Muscle of arm (tissue), 14 donors: ENCODE measurements at places on chromosomes 16 and 17.

- DNase-seq, result no peak
These were observed 58.0 kb downstream of the NUP88 start for GRCh38 chr17:5361426-5361825.

DNA sequence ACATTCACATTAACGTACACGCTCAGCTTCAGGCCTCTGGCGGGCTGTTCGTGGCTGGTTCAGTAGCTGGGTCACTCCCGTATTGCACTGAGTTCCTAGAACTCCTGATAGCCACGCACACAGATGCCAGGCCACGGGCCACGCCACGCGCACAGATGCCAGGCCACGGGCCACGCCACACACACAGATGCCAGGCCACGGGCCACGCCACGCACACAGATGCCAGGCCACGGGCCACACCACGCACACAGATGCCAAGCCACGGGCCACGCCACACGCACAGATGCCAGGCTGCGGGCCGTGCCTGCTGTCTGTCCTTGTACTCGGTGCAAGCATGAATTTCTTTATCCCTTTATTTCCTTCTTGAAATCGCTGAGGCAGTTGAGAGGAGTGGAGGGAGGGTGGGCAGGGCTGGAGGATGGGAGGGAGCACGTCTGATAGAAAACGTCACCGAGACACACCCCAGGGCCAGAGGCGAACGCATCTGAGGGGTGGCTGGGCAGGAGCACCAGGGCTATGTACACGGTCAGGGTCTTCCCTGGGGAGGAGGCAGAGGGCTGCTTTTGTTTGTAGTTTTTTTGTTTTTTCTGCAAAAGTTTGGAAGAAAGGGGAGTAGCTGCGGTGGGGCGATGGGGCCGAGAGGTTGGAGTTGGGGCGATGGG lies 8.6 kb upstream of the PABPN1L start:
- no peak for DNase-seq

DNA sequence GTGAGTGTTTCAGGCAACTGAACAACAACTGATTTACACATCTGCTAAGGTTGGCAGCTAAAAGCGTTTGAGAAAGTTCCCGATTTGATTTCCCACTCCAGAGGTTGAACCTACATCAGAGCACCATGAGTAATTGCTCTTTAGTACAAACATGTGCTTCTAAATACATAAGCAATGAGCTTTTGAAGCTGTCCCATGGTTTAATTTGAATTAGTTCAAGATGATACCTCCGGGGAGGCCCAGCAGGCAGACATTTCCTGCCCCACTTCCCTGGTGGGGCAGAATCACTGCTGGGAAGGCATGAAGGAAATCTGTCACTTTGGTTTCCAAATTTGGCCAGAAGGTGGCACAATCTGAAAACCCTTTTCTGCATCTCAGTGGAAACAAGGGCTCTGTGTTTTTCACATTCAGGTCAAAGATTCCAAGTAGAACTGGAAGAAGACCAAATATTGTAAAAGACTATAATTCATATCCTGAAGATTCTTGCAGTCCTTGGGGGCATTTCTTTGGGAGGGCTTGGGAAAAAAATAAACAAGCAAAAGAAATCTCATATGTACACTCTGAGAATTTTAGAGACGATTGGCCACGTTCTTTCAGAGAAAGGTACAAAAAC lies 176.2 kb upstream of the FAM20A start:
- DNase-seq, result peak; percentile 92

DNA sequence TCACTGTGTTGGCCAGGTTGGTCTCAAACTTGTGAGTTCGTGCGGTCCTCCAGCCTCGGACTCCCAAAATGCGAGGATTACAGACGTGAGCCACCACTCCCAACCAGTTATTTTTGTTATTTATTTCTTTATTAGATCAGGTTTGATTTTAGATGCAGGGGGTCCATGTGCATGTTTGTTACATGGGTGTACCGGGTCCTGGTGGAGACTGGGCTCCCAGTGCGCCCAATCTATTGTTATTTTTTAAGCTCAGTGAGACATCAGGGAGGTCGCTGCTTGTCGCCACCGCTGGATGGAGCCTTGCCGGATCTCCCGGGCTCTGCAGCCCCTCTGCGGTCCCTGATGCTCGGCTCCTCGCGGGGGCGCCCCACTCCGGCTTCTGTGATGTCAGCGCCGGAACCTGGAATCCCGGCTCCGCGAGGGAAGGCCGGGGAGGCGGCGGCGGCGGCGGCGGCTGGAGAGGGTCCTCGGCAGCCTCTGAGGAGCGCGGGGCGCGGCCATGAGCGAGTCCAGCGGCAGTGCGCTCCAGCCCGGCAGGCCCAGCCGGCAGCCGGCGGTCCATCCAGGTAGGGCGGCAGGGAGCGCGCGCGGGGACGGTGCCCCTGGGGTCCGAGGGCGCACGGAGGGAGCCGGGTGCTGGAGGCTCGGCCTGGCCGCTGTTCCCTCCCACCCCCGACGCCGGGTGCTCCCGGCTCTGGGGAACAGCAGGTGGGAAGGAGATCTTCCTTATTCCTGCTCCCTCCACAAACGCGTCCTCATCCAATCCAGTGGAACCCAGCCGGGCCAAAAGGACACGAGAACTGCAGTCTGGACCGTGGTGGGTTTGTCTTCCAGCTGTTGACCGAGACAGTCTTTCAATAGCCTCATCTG lies at the start of gene TMC7:
TMC7 (plus strand) TSS at position 370 of the 870 bp plus-strand sequence; CDS start at position 500, 130 bp downstream.
- peak; percentile 60 for DNase-seq

DNA sequence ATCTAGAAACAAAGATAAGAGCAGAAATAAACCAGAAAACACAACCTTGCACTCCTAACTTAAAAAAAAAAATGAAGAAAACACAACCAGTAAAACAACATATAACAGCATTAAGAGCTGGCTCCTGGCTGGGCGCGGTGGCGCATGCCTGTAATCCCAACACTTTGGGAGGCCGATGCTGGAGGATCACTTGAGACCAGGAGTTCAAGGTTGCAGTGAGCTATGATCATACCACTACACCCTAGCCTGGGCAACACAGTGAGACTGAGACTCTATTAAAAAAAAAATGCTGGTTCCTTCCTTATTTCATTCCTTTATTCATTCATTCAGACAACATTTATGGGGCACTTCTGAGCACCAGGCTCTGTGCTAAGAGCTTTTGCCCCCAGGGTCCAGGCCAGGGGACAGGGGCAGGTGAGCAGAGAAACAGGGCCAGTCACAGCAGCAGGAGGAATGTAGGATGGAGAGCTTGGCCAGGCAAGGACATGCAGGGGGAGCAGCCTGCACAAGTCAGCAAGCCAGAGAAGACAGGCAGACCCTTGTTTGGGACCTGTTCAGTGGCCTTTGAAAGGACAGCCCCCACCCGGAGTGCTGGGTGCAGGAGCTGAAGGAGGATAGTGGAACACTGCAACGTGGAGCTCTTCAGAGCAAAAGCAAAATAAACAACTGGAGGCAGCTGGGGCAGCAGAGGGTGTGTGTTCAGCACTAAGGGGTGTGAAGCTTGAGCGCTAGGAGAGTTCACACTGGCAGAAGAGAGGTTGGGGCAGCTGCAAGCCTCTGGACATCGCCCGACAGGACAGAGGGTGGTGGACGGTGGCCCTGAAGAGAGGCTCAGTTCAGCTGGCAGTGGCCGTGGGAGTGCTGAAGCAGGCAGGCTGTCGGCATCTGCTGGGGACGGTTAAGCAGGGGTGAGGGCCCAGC lies 2.6 kb downstream of the STH start:
- DNase-seq, result no peak

DNA sequence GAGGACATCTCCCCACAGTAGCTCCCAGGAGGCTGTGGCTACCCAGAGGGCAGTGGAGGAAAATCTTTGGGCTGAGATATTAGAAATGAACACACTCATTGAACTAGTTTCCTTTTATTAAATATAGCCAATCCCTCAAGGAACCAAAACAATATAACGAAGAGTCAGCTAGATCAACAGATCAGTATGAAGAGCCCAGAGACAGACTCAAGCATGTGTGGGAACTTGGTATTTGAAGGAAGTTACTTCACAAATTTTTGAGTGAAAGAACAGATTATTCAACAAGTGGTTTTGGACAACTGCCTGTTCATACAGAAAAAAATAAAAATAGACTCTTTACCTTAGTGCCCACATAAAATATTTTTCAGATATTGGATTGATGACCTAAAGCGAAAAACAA lies 183.6 kb upstream of the PMFBP1 start:
- DNase-seq, result no peak

GRCh38 chr17:82817947-82818346 lies 21.9 kb downstream of the ZNF750 start:
- DNase-seq, result no peak

DNA sequence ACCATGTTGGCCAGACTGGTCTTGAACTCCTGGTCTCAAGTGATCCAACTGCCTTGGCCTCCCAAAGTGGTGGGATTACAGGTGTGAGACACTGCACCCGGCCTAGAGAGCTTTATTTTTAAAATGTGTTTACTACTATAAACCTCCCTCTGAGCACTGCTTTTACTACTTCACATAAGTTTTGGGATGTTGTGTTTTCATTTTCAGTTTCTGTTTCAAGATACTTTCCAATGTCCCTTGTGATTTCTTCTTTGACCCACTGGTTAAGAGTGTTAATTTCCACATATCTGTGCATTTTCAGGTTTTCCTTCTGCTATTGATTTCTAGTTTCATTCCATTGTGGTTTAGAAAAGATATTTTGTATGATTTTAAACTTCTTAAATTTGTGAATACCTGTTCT lies 74.4 kb downstream of the NETO2 start:
- no peak for DNase-seq

DNA sequence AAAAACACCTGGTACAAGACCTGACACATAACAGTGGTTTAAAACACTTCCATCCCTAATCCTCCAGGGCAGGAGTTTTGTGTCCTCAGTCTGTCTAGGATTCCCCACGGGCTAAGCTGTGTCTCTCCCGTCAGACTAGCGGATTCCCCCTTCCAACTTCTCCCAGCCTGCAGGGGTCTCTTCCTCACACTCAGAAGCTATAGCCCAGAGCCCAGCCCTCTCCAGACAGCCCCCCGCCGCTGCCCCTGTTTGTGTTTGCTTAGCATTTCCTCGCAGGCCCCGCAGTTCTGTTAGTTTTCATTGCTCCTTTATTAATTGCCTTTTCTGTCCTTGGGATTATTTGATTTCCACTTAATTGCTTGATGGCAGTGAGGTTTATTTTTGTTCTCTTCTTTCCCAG lies 91.2 kb downstream of the TMEM132E start:
- no peak for DNase-seq

DNA sequence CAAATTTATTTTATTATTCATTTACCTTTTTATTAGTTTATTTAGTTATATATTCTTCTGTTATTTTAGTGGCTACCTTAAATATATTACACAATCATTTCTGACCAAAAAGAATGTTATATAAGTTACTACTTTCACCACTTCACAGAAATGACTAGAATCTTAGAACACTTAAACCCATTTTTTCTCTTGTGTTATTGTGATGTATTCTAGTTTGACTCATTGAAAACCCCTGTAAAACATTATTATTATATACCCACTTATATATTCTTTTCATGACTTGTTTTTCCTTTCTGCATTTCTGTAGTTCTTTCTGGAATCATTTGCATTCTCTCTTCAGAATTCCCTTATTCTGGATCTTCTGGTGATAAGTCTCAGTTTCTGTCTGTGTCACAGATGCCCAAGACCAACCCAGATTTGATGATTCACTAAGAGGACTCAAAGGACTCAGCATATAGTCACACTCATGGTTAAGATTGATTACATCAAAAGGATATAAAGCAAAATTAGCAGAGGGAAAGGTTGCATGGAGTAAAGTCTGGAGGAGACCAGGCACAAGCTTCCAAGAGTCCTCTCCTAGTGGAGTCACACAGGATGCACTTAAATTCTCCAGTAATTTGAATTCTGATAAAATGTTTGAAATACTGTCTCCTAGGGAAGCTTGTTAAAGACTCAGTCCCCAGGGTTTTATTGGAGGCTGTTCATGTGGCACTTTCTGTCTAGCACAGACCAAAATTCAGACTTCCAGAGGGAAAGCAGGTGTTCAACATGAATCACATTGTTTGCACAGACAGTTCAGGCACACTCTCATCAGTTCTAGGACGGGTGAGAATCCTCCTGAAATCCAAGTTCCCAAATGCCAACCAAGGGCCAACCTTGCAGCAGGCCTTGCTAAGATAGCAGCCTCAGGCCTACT lies 7.7 kb downstream of the GINS3 start:
- no peak for DNase-seq

DNA sequence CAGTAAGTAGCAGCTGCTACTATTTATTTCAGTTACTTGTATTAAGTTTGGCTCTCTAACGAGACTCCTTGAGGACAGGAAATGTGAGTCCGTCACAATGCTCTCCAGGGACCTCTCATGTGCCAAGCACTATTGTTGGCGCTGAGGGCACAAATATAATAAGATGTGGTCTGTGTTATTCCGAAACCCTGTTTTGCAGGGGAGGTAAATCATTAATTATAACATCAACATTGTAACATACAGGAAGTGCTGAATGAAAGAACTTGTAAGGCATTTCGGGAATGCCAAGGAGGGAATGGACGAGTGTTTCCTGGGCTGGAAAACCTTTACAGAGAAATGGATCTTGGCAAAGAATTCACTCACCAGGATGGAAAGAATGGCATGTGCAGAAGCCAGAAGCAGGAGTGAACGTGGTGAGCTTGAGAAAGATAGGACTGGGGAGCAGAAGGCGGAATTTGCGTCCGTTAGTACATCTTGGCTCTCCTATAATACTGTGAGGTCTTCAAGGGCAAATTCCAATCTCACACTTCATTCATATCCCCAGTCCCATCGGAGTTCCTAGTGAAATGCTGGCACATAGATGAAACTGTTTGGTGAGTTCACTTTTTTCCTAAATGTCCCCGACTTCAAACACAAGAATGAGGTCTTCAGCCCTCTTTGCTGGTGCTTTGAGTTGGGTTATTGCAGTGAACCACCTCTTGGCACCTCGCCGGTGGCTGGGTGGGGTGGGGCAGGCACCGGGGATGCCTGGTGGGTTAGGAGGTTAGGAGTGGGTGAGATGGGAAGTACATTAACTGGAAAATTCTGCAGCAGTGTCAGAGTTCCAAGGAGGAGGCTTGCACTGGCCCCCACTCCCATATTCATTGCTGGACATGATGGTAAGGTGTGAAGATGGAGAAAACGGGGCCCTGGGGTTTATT lies 11.5 kb downstream of the TAC4 start:
- no peak for DNase-seq

GRCh38 chr17:38857271-38857670 lies 3.8 kb upstream of the RPL23 start:
- DNase-seq, result no peak

DNA sequence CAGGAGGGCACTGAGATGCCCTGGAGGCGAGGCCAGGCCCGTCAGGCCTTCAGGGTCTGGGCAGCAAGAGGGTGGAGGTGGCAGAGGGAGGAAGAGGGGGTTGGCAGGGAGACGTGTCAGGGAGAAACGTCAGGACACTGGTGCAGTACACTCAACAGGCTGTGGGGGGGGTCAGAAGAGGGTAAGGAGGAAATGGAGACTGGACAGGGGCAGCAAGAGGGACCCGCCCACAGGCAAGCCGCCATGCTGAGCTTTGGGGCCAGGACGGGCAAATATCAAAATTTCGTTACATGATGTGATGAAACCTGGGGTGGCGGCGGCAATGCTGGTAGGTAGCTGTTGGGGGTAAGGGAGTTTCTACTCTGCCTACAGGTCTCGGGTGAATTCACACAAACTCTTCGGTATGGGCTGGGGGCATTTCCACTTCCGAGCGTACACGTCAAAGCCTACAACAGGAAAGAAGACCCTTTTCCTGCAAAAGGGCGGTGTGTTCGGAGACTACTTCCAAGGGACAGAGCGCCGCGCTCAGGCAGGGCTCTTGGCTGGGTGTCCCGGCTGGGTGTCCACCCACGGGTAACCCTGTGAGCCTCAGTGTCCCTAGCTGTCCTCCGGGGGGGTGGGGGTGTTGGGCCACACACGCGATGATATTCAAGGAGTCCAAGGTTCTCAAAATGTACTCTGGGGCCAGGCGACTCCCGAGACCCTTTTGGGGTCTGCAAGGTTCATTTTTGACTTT lies 43.3 kb upstream of the ATP2A3 start:
- no peak for DNase-seq

- no peak for DNase-seq
These were observed 218.8 kb upstream of the CHMP6 start for GRCh38 chr17:80772906-80773242.
